Diencephalon (tissue), 1 donor: ENCODE measurements at places on chromosomes 2 and 18. TPM values are rescaled to one million over a fixed set of nuclear protein-coding genes. Genes with fewer than 3 reads are reported as not detected.

NBEAL1 gene
- total RNA-seq, result 42.7 TPM

SLC39A6 gene
- total RNA-seq, result 197 TPM

CREB1 gene
- 86.0 TPM for total RNA-seq

IL18R1 gene
- total RNA-seq, result 0.46 TPM

COLEC11 gene
- 1.2 TPM for total RNA-seq

POTEF gene
- 0.23 TPM for total RNA-seq

IRS1 gene
- 10.8 TPM for total RNA-seq

RFX8 gene
- 1.2 TPM for total RNA-seq

NOSTRIN gene
- total RNA-seq, result 6.0 TPM

ROCK2 gene
- total RNA-seq, result 60.9 TPM

SCYGR4 gene
- not detected for total RNA-seq

DSG4 gene
- total RNA-seq, result not detected

KCNK3 gene
- total RNA-seq, result 10.1 TPM

NEUROD1 gene
- 0.69 TPM for total RNA-seq

PARD6G gene
- 7.6 TPM for total RNA-seq

MGAT4A gene
- 54.0 TPM for total RNA-seq

BCL11A gene
- 71.5 TPM for total RNA-seq

CETN1 gene
- not detected for total RNA-seq

DNAH7 gene
- 21.7 TPM for total RNA-seq

INSIG2 gene
- total RNA-seq, result 30.2 TPM

UGT1A8 gene
- total RNA-seq, result not detected

IL1RN gene
- total RNA-seq, result not detected

REG1B gene
- not detected for total RNA-seq

LGALSL gene
- 48.9 TPM for total RNA-seq

SERPINB10 gene
- total RNA-seq, result 0.46 TPM

ESPNL gene
- total RNA-seq, result 0.23 TPM

ITGB6 gene
- total RNA-seq, result 0.92 TPM

PAX8 gene
- 0.69 TPM for total RNA-seq

BOLL gene
- 1.4 TPM for total RNA-seq

MC4R gene
- 14.8 TPM for total RNA-seq

CNGA3 gene
- total RNA-seq, result 6.0 TPM

SH3RF3 gene
- total RNA-seq, result 6.5 TPM

DNAJC5G gene
- total RNA-seq, result 0.23 TPM

DUSP19 gene
- total RNA-seq, result 10.6 TPM

PDE11A gene
- total RNA-seq, result 3.9 TPM

IL1B gene
- total RNA-seq, result 1.2 TPM

LRATD1 gene
- total RNA-seq, result 63.2 TPM

ALK gene
- 21.0 TPM for total RNA-seq

RAPH1 gene
- 59.3 TPM for total RNA-seq

FAHD2A gene
- total RNA-seq, result 13.6 TPM

ICOS gene
- total RNA-seq, result not detected

WIPF1 gene
- total RNA-seq, result 5.1 TPM

TDRD15 gene
- total RNA-seq, result under 0.01 TPM

FOXD4L1 gene
- total RNA-seq, result 0.69 TPM

PLEK gene
- total RNA-seq, result 3.7 TPM

MZT2B gene
- 85.1 TPM for total RNA-seq

CCT7 gene
- 180 TPM for total RNA-seq

BOK gene
- 35.1 TPM for total RNA-seq

CROCC2 gene
- total RNA-seq, result 1.4 TPM

MSTN gene
- 5.3 TPM for total RNA-seq

REG1A gene
- 0.46 TPM for total RNA-seq

ARHGEF4 gene
- 68.5 TPM for total RNA-seq

FBXO48 gene
- 1.4 TPM for total RNA-seq

PCARE gene
- 0.23 TPM for total RNA-seq

IL1F10 gene
- not detected for total RNA-seq

ARL6IP6 gene
- total RNA-seq, result 32.3 TPM

CDH20 gene
- 20.8 TPM for total RNA-seq

TRIB2 gene
- 205 TPM for total RNA-seq
